ENCODE measurements at places on chromosomes 2 and 18. TPM values are rescaled to one million over a fixed set of nuclear protein-coding genes. Genes with fewer than 3 reads are reported as not detected.

The TUBA4B gene
- not detected for total RNA-seq

The MAL gene
- total RNA-seq, result not detected

The ABCG8 gene
- total RNA-seq, result not detected

The CRYBA2 gene
- not detected for total RNA-seq

The MAP4K3 gene
- 95.9 TPM for total RNA-seq

The RAD51AP2 gene
- under 0.01 TPM for total RNA-seq
